Neural progenitor cell (in vitro differentiated cells): ENCODE measurements at places on chromosomes 1 and 21. TPM values are rescaled to one million over a fixed set of nuclear protein-coding genes. Genes with fewer than 3 reads are reported as not detected.

- no peaks in the 10 kb centered on the region for H3K27me3 ChIP-seq
- H3K4me3 ChIP-seq, result no peak overlapping the region
- H3K36me3 ChIP-seq, result no peaks in the 10 kb centered on the region
- H3K27ac ChIP-seq, result no peak overlapping the region
Measured at GRCh38 chr1:22037520-22037919, 15.0 kb upstream of the CDC42 start.

DNA sequence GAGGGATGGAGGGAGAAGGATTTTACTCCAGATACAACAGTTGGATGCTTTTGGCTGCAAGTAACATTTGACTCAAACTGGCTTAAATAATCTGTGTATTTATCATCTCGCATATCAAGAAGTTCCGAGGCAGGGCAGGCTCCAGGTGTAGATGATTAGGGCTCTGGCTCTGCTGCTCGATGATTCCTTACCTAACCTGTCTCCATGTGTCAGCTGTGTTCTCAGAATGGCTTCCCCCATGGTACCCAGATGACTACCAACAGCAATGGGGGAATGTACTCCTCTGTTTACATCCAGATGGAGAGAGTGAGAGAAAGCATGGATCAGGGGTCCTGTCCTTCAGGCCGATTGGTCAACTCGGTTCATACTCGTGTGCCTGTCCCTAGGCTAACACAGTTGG, 90.4 kb upstream of the AKT3 start:
- no peak overlapping the region for H3K27ac ChIP-seq
- H3K4me1 ChIP-seq, result peaks cover 4% of the 10 kb centered on the region
- H3K36me3 ChIP-seq, result no peaks in the 10 kb centered on the region
- no peaks in the 10 kb centered on the region for H3K27me3 ChIP-seq
- DNase-seq, result no peak

- H3K4me1 ChIP-seq, result peaks cover 6% of the 10 kb centered on the region
- H3K27ac ChIP-seq, result no peak overlapping the region
- H3K4me3 ChIP-seq, result no peak overlapping the region
- no peaks in the 10 kb centered on the region for H3K27me3 ChIP-seq
- DNase-seq, result no peak
Measured at GRCh38 chr1:24708938-24709337, 36.3 kb upstream of the CLIC4 start.

GRCh38 chr1:222784916-222785315, 29.9 kb upstream of the DISP1 start:
- H3K27me3 ChIP-seq, result no peaks in the 10 kb centered on the region
- no peaks in the 10 kb centered on the region for H3K36me3 ChIP-seq
- no peaks in the 10 kb centered on the region for H3K4me1 ChIP-seq

DNA sequence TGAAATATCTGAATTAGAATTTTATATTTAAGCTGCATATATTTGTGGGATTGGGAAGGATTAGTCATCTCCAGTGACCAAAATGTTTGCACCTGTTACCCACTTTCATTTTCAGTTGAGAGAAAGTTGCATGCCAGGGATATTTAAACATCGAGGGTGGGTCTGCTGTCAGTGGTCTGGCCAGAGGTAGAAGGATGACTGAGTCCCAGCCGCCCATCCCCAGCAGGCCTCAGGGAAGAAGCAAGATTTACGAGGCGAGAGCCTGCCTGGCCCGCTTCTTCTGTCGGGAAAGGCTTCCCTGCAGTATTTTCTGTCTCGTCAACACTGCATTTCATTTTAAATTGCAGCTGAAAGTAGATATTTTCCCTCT, 1.4 kb upstream of the MAN1C1 start:
- peaks cover 21% of the 10 kb centered on the region for H3K4me1 ChIP-seq
- peaks cover 76% of the 10 kb centered on the region for H3K27me3 ChIP-seq
- no peak overlapping the region for H3K27ac ChIP-seq
- H3K36me3 ChIP-seq, result no peaks in the 10 kb centered on the region
- no peak overlapping the region for H3K4me3 ChIP-seq
- DNase-seq, result no peak

GRCh38 chr1:27968692-27969091, 8.9 kb downstream of the XKR8 start:
- H3K4me1 ChIP-seq, result no peaks in the 10 kb centered on the region
- DNase-seq, result no peak
- no peaks in the 10 kb centered on the region for H3K27me3 ChIP-seq
- H3K36me3 ChIP-seq, result no peaks in the 10 kb centered on the region

- DNase-seq, result no peak
- H3K4me3 ChIP-seq, result no peak overlapping the region
- H3K36me3 ChIP-seq, result no peaks in the 10 kb centered on the region
- no peak overlapping the region for H3K27ac ChIP-seq
- H3K4me1 ChIP-seq, result no peaks in the 10 kb centered on the region
- peaks cover 2% of the 10 kb centered on the region for H3K27me3 ChIP-seq
Measured at GRCh38 chr1:209710847-209711246, 6.2 kb downstream of the HSD11B1 start.

Gene FCAMR
- not detected in 2 replicates for total RNA-seq

Gene TRPM2
- 0.28 TPM in 1 of 2 replicates, not detected in the other for total RNA-seq

Gene SLC9C2
- not detected in 2 replicates for total RNA-seq

Gene RGS1
- not detected in 2 replicates for total RNA-seq

Gene PBX1
- total RNA-seq, result 75.0 and 91.1 TPM in 2 replicates

Gene SKI
- 7.4 and 15.7 TPM in 2 replicates for total RNA-seq

Gene OR10J1
- total RNA-seq, result not detected in 2 replicates

Gene NTRK1
- total RNA-seq, result 0.15 TPM in 1 of 2 replicates, not detected in the other

Gene AGT
- total RNA-seq, result 0.15 and 0.80 TPM in 2 replicates

Gene KRTAP13-2
- total RNA-seq, result not detected in 2 replicates
